ENCODE measurements at places on chromosomes 6 and 20.

- DNase-seq: no peak
These were observed 5.6 kb downstream of the TCEA2 start for GRCh38 chr20:64068386-64069208.

DNA sequence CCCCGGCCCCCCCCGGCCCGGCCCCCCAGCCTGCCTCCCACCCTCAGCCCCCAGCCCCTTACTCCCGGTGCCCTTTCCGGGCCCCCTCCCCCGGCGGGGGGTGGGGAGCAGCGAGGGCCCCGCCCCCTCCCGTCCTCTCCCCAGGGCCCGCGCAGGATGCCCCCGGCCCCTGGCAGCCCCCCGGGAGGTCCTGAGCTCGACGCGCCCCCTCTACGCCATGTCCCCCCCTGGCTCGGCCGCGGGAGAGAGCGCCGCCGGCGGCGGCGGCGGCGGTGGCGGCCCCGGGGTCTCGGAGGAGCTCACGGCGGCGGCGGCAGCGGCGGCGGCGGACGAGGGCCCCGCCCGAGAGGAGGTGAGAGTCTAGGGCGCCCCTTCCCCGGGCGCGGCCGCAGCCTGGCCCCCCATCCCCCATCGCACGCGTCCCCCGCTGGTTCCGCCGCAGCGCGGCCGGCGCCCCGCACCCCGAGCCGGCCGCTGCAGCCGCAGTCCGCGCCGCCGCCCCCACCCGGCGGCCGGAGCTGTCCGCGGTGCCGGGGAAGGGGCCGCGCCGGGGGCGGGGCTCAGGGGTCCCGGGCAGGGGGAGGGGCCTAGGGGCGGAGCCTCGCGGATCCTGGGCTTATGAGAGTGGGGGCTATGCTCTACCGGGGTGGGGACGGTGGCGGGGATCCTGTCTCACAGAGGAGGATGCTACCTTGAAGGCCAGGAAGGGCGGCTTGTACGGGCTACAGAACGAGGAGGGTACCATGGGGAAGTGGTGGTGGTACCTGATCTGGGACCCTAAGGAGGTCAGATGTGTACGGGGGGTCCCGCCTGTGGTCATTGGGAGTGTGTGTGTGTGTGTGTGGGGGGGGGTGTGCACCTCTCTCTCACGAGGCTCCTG lies 516 bp downstream of the TMEM151B start:
- DNase-seq: no peak

- no peak for DNase-seq
These were observed 10.7 kb upstream of the SERPINB9 start for GRCh38 chr6:2913621-2914317.

DNA sequence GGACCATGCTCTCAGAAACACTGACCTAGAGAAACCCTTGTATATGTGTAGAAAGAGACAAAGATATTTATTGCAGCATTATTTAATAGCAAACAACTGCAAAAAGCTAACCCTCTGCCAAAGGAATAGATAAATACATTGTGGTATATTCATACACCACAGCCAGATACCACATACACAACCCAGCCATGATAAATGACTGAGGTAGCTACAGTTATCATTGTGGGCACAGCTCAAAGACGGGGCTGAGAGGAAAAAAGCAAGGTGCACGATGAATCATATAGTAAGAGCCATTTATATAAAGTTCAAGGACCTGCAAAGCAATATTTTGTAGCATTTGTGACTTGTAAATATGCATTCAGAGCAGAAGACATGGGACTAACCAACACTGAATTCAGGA lies 30.8 kb downstream of the RSPO4 start:
- no peak for DNase-seq

GRCh38 chr20:38645980-38646858 lies 44.6 kb downstream of the ARHGAP40 start:
- peak; percentile 74 for DNase-seq

GRCh38 chr6:25056130-25056529 lies 120.4 kb upstream of the RIPOR2 start:
- no peak for DNase-seq

DNA sequence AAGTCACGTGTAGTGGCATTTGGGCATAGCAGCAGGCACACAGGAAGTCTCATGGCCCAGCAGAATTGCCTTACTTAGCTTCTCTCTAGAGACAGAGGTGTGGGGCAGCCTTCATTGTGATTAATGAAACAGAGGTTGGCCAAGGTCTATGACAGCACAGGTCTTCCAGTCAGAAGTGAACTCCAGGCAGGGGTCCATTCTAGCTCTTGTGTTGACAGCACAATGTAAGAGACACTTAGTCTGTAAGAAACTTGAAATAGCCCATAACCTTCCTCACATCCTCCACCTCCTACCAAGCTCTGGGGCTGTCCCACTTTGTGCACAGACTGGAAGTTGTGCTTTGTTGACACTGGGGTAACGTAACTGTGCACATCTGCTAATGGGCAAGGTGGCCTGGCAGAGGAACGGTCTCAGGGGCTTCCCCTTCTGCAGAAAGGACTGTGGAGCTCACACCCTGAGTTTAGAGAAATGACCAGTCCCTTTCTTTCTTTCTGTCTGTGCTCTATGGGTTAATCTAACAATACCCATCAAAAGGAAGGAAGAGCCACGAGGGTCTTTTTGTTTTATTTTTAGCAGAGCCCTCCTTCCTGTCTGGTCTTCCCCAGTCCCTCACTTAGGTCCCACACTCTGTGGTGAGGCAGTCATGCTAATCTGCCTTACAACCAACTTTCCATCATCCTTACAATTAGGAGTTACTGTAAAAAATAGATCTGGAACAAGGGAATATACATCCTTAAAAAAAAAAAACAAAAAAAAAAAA lies 35.6 kb upstream of the TAGAP start:
- DNase-seq: no peak

GRCh38 chr6:98532004-98532403 lies 302.4 kb upstream of the POU3F2 start:
- DNase-seq: no peak

GRCh38 chr6:56383160-56383559 lies 135.8 kb upstream of the COL21A1 start:
- DNase-seq: no peak

GRCh38 chr6:151704383-151704782 lies 103.1 kb upstream of the ESR1 start:
- DNase-seq: no peak

- no peak for DNase-seq
These were observed 37.6 kb upstream of the AVP start for GRCh38 chr20:3121955-3122610.

GRCh38 chr20:36311141-36311853 lies 5.2 kb downstream of the DLGAP4 start:
- no peak for DNase-seq

DNA sequence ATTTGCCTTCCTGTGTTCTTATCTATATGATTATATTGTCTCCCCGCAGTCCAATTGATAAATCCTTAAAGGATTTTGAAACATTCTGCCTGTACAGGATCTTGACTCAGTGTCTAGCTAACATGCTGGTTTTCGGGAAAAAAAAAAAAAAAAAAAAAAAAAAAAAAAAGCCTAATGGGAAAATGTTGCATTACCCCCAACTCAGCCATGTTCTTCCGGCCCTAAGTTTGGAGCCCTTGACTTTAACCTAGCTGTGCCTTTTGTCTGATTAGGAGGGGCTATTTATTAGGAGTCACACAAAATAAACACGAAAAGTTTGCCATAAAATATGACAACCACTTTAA lies 244.4 kb upstream of the TCF21 start:
- DNase-seq: no peak

DNA sequence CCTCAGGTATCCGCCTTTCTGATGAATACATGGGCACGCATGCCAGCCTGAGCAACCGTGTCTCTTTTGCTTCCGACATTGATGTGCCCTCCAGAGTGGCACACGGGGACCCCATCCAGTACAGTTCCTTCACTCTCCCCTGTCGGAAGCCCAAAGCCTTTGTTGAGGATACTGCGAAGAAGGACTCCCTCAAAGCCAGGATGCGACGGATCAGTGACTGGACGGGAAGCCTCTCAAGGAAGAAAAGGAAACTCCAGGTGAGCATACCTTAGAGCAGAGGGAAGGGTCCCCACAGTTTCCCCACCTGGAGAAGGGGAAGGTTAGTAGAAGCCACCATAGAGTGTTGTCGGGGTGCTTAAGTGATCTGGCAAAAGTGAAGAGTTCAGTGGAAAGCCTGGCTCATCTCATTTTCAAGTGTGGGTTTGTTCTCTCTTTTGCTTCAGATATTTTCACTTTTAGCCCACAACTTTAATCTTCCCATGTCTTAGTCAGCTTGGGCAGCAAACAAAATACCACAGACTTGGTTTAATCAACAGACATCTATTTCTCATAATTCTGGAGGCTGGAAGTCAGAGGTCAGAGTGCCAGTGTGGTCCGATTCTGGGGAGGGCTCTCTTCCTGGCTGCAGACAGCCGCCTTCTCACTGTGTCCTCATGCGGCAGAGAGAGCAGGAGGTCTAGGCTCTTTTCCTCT lies 133.5 kb upstream of the CLDN20 start:
- no peak for DNase-seq

GRCh38 chr6:144250276-144250675 lies 34.9 kb upstream of the UTRN start:
- DNase-seq: no peak

- DNase-seq: no peak
These were observed 924 bp downstream of the FAM162B start for GRCh38 chr6:116764629-116764960.

DNA sequence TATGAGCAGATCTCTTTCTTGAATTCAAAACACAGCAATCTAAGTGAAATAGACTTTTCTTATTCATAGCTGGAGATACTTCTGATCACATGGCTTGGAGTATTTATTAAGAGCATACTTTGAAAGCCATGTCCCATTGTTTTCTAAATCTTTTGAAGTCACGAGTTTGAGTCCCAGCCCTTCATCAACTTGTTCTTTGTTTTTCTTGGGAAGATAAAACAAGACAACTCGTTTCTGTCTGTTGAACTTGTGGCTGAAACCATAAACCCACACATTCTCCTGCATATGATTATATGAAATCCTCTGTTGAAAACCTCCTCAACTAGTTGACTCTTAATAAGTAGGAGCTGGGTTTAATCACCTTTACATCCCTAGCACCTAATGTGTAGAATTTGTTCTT lies 3.3 kb downstream of the RNF144B start:
- no peak for DNase-seq

- no peak for DNase-seq
These were observed 94.2 kb downstream of the OLIG3 start for GRCh38 chr6:137399881-137400443.

DNA sequence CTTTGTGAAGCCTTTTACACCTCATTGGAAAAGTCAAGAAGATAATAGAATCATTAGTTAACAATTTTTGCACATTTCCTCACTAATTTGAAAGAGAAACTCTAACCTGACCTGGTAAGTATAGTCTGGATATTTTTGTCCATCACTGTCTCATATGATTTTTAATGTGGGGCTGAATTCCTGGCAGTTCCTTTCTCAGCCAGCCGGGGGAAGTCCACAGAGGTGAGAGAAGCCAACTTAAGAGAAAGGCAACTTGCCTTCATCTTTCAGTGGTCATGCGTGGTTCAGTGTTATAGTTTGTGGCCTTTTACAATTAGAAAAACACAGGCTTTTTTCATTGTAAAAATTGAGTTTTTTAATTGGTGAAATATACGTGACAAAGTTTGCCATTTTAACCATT lies 80.6 kb downstream of the CDYL start:
- DNase-seq: no peak

DNA sequence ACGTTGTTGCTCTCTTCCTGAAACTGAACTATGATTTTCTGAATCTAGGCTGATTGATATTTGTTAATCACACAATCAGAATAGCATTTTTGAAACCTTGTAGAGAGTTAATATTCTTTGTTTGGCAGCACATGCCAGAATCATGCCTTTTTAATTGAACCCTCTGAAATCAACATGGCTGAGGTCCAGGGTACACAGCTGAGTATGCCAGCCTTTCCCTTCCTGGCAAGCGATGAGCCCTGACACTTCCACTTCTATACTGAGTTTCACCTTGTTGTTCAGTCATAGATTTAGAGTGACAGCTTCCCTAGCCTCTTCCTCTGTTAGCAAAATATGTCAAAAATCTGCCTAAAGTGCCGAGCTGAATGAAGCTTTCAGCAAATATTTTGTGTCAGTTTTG lies 6.8 kb downstream of the HDDC2 start:
- no peak for DNase-seq

GRCh38 chr6:14083751-14084150 lies 33.8 kb upstream of the CD83 start:
- DNase-seq: no peak

GRCh38 chr20:46402331-46402811 lies 4.0 kb downstream of the ELMO2 start:
- no peak for DNase-seq

- no peak for DNase-seq
These were observed 272.2 kb upstream of the FLRT3 start for GRCh38 chr20:14609328-14610221.

DNA sequence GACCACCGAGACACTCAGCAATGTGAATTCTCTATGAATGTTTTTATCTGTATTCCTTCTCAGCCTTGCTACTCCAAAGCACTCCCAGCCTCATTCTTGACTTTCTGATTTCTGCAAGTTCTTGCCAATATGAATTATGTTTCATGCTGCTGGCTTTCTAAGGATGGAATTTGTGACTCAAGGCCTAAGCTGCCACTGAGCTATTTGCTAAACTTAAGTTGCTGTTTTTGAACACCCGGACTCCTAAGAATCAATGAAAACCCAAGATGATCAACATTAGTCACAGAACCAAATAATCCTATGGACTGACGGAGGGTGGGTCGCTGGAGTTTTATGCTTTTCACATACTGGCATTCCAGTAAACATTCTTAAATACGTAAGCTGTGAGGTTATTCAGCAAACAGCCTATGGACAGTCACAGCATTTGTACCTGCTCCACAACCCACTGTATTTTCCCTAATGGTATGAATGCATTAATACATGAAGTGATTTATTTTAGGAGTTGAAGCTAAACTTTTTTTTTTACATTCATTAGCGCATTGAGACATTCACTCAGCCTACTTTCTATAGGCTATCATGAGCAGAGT lies 8.2 kb upstream of the PXDC1 start:
- no peak for DNase-seq

DNA sequence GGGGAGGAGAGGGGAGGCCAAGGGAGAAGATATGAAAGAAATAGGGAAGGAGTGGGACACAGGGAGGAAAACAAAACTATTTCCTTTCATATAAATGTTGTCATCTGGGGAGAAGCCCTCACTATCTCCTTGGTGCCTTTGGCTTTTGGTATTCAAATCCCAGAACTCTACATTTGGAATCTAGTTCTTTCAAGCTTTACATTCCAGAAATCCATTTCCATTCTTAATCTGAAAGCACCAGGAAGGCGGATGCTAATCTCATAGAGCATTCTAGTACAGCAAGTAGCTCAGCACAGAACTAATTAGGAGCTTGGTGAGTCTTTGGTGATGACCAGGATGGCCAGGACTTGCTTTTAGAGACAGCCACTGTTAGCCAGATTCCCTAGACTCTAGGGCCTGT lies 177.9 kb downstream of the KIF16B start:
- DNase-seq: no peak

GRCh38 chr20:6173481-6173880 lies 50.7 kb upstream of the FERMT1 start:
- no peak for DNase-seq

- no peak for DNase-seq
These were observed 17.1 kb downstream of the RIPOR3 start for GRCh38 chr20:50674138-50674825.

GRCh38 chr6:105677671-105678475 lies 275.0 kb upstream of the PREP start:
- no peak for DNase-seq

GRCh38 chr6:111782192-111782809 lies 91.0 kb downstream of the FYN start:
- DNase-seq: no peak

Measured in thymus (tissue), 14 donors.